ENCODE measurements at places on chromosomes 2 and 18.

GRCh38 chr2:49840428-49840975, 686.2 kb upstream of the FSHR start:
- no peak for DNase-seq

- no peak for DNase-seq
Measured at GRCh38 chr2:230601510-230601909, 111.1 kb upstream of the CAB39 start.

DNA sequence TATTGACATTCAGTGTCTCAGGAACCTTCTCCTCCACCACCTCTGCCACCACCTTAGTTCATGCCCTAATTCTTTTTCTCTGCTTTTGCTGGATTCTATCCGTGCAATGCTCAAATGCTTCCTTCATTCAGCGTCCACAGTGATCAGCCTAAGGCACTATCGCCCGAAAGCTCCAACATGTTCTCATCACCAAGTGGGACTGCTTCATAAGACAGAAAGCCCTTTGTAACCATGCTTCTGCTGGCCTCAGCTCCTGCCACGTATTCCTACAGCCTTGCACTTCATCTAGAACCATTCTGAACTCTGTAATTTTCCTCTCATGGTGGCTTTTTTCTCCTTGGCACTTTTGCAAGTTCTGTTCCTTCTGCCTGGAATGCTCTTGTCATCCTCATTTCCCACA, 222.9 kb downstream of the HNMT start:
- DNase-seq = no peak

DNA sequence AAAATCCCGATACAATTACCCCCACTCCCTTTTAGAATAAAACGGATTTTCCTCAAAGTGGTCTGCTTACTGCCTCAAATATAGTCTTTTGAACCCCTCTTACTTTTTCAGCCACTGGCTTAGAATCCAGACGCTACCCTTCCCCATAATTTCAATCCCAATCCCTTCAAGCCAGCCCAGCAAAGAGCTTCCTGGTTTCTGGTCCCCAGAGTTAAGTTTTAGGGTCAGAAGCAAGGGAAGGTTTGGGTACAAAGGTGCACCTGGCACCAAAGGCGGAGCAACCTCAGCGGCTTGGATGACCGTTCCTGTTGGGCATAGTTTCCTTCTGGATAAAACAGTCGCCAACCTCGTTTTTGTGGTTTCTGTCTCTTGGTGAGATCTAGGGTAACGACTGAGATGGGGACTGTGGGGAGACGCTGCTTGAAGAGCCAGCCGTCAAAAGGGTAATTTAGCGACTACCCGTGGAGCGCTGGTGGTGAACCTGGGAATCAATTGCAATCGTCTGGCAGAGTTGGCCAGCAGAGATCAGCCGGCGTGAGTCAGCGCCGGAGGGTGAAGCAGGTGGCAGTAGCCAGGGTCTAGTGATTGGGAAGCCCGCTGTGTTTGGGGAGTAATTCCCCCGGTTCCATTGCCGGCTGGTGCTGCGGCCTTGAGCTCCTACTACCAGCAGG, 1.6 kb downstream of the FEV start:
- DNase-seq = no peak

DNA sequence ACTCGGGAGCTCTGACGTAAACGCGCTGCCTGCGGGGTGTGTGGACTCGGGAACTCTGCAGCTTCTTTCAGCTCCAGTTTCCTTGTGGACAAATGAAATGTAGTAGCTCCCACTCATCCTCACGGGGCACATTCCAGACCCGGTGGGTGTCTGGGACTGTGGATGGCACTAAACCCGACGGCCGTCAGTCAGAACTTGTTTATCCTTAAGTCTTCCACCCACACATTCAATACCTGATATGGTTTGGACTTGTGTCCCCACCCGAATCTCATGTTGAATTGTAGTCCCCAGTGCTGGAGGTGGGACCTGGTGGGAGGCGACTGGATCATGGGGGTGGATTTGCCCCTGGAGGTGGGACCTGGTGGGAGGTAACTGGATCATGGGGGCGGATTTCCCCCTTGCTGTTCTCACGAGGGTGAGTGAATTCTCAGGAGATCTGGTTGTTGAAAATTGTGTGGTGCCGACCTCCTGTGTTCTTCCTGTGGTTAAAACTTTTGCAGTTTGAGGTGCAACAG, 81.2 kb upstream of the SNTG2 start:
- no peak for DNase-seq

GRCh38 chr18:36752929-36753865, 75.6 kb downstream of the TPGS2 start:
- no peak for DNase-seq
